ENCODE measurements at places on chromosomes 16 and 17. TPM values are rescaled to one million over a fixed set of nuclear protein-coding genes. Genes with fewer than 3 reads are reported as not detected.

Gene LDHD
- total RNA-seq: 4.1 TPM

Gene OR4D1
- total RNA-seq: not detected

Gene MSLN
- 3.4 TPM for total RNA-seq

Gene MT3
- total RNA-seq: not detected

Gene UBFD1
- 121 TPM for total RNA-seq

Gene ZACN
- 0.34 TPM for total RNA-seq

Gene ETV4
- 80.3 TPM for total RNA-seq

Gene TMC8
- 1.1 TPM for total RNA-seq

Gene ABCA8
- total RNA-seq: not detected

- DNase-seq: no peak
- H3K4me1 ChIP-seq: no peaks in the 10 kb centered on the region
- no peaks in the 10 kb centered on the region for H3K36me3 ChIP-seq
- peaks cover 69% of the 10 kb centered on the region for H3K27me3 ChIP-seq
- no peak overlapping the region for H3K4me3 ChIP-seq
These were observed 63.1 kb downstream of the PRKCB start for GRCh38 chr16:23898682-23899430.

GRCh38 chr17:82696916-82697807 is 1.3 kb downstream of the RAB40B start:
- DNase-seq: peak; percentile 34
- H3K36me3 ChIP-seq: peaks cover 41% of the 10 kb centered on the region
- H3K27me3 ChIP-seq: no peaks in the 10 kb centered on the region
- H3K4me1 ChIP-seq: peaks cover 9% of the 10 kb centered on the region
- H3K4me3 ChIP-seq: peak overlapping the region; percentile 73
- H3K27ac ChIP-seq: no peak overlapping the region

- peaks cover 51% of the 10 kb centered on the region for H3K27me3 ChIP-seq
- DNase-seq: no peak
- no peak overlapping the region for H3K4me3 ChIP-seq
- H3K36me3 ChIP-seq: no peaks in the 10 kb centered on the region
- H3K4me1 ChIP-seq: no peaks in the 10 kb centered on the region
These were observed 2.3 kb upstream of the CCL1 start for GRCh38 chr17:34365340-34365739.

DNA sequence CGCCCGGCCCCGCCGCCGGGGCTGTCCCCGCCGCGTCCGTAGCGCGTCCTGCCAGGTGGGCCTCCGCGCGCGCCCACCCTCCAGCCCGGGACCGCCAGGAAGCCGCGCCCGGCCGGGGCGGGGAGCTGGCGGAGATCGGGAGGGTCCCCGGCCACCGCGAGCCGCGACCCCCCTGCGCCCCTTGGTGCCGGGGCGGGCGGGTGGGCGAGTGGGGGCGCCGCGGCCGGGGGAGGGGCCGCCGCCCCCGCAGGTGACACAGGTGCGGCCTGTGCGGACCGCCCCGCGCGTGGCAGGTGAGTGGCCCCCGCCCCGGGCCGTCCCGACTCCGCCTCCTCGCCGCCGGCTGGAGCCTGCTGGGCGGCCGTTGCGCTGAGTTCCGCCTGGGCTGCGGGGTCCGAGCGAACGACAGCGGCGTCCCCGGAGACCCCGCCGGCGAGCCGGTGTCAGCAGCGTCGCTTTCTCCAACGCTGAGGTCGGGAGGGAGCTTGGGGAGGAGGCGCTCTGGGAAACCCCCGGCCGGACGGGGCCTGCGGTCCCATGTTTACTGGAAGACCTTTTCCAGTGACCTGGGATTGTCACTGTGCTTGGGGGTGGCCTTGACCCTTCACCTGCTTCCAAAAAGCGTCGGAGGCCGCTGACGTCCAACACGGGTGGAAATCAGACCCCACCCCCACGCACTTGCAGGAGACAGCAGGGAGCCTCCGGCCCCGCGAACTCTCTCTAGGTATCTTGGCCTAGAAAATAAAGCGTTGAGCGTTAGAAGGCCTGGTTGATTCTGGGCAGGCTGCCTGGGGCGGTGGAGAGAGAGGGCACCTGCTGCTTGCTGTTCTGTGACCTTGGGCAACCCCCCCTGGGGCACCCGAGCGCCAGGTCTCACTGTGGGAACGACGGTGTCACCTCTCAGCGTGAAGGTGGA is 542 bp downstream of the KLHL36 start:
- peaks cover 62% of the 10 kb centered on the region for H3K36me3 ChIP-seq
- H3K4me1 ChIP-seq: peaks cover 27% of the 10 kb centered on the region
- H3K27me3 ChIP-seq: peaks cover 22% of the 10 kb centered on the region
- peak overlapping the region; percentile 87 for H3K4me3 ChIP-seq
- DNase-seq: peak; percentile 76
- peak overlapping the region; percentile 59 for H3K27ac ChIP-seq

GRCh38 chr16:2774161-2774891 is 2.8 kb downstream of the ELOB start:
- DNase-seq: no peak
- H3K36me3 ChIP-seq: peaks cover 87% of the 10 kb centered on the region
- H3K27me3 ChIP-seq: no peaks in the 10 kb centered on the region
- H3K4me3 ChIP-seq: no peak overlapping the region

DNA sequence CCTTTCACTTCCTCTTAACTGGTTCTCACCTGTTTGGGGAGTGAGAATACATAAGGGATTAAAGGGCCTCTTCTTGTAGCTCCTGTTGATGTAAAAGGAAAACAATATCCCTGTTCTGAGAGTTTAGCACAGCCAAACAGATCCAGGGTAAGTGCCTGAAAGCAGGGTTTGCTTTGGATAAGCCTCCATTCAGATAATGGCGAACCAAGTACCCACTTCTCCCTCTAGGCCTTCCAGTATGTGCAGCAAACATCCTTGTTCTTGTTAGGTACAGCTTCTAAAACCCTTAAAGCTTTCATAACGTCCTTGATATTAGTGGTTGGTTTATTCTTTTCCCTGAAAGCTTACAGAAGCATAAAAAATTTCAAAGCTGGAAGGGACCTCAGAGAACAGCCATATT is 130.6 kb upstream of the DNAH9 start:
- no peaks in the 10 kb centered on the region for H3K36me3 ChIP-seq
- no peaks in the 10 kb centered on the region for H3K4me1 ChIP-seq
- DNase-seq: no peak
- no peaks in the 10 kb centered on the region for H3K27me3 ChIP-seq
- H3K4me3 ChIP-seq: no peak overlapping the region

- H3K27me3 ChIP-seq: peaks cover 21% of the 10 kb centered on the region
- DNase-seq: peak; percentile 90
- peaks cover 57% of the 10 kb centered on the region for H3K36me3 ChIP-seq
- H3K27ac ChIP-seq: peak within 1 kb of the TSS; percentile 53
These were observed at the start of gene MLST8 for GRCh38 chr16:2205104-2205966. MLST8 (plus strand) TSS chr16:2205454; CDS start chr16:2206086, 632 bp downstream.
